ENCODE measurements at places on chromosomes 7 and 10.

DNA sequence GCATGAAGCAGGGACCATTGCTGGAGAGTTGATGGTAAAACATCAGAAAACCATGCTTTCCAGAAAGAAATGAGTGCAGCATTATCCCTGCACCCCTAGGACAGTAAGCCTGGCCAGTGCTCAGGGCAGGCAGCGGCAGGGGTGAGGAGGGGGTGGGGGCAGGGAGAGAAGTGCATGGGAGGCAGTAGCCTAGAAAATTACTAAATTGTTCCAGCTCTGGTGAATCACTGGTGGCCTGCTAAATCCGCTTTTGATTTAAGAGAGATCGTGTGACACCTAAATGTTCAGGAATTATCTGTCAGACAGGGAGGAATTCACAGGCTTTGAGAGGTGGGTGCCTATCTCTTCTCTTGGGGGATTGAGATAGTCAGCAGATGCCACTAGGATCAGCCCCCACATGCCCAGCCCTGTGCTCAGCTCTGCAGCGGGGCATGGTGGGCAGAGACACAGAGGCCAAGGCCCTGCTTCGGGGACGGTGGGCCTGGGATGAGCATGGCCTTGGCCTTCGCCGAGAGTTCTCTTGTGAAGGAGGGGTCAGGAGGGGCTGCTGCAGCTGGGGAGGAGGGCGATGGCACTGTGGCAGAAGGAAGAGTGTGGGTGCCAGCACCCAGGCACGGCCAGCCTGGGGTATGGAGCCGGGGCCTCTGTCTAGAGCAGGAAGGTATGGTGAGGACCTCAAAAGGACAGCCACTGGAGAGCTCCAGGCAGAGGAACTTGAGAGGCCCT lies 5.0 kb upstream of the AQP1 start:
- no peaks in the 10 kb centered on the region for H3K27me3 ChIP-seq
- H3K4me3 ChIP-seq = no peak overlapping the region
- H3K27ac ChIP-seq = no peak overlapping the region
- H3K4me1 ChIP-seq = no peaks in the 10 kb centered on the region
- H3K36me3 ChIP-seq = no peaks in the 10 kb centered on the region
- DNase-seq = no peak

DNA sequence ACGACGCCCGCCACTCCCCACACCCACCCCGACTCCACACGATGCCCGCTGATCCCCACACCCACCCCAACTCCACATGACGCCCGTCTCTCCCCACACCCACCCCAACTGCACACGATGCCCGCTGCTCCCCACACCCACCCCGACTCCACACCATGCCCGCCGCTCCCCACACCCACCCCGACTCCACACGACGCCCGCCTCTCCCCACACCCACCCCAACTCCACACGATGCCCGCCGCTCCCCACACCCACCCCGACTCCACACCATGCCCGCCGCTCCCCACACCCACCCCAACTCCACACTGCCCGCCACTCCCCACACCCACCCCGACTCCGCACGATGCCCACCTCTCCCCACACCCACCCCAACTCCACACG lies 317.0 kb downstream of the DNAJB6 start:
- H3K27me3 ChIP-seq = no peaks in the 10 kb centered on the region
- no peak for DNase-seq
- no peaks in the 10 kb centered on the region for H3K4me1 ChIP-seq
- H3K4me3 ChIP-seq = no peak overlapping the region
- peaks cover 13% of the 10 kb centered on the region for H3K36me3 ChIP-seq
- no peak overlapping the region for H3K27ac ChIP-seq

GRCh38 chr7:30175636-30176147 lies 40.9 kb downstream of the MTURN start:
- no peak overlapping the region for H3K27ac ChIP-seq
- no peaks in the 10 kb centered on the region for H3K27me3 ChIP-seq
- no peak for DNase-seq
- H3K4me3 ChIP-seq = no peak overlapping the region

DNA sequence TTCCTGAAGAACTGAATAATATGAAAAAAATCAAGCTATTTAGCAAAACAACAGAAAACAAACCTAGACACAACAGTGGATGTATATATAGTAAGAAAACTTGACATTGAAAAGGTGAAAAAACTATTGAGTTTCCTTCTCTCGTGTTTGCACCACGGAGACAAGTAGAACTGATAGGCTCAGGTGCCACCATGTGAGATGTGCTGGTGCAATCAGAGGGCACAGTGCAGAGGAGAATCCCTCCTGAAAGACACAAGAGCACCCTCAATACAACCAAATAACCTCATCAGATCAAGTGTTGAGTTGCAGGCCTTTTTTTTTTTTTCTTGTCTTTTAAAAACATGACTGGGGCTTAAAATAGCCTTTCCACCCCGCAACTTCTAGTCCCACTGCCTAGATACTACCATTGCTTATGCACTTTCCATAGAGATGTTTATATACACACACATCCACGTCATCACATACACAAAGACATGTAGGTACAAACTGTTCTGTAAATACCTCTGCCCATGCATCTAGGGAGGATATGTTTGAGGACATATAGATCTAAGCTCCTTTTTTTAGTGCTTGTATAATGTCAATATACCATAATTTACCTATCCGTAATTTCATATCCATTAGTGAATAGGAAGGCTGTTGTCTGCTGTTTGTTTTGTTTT lies 54.1 kb downstream of the UBE2H start:
- no peak for DNase-seq
- no peak overlapping the region for H3K4me3 ChIP-seq
- H3K36me3 ChIP-seq = peaks cover 3% of the 10 kb centered on the region

DNA sequence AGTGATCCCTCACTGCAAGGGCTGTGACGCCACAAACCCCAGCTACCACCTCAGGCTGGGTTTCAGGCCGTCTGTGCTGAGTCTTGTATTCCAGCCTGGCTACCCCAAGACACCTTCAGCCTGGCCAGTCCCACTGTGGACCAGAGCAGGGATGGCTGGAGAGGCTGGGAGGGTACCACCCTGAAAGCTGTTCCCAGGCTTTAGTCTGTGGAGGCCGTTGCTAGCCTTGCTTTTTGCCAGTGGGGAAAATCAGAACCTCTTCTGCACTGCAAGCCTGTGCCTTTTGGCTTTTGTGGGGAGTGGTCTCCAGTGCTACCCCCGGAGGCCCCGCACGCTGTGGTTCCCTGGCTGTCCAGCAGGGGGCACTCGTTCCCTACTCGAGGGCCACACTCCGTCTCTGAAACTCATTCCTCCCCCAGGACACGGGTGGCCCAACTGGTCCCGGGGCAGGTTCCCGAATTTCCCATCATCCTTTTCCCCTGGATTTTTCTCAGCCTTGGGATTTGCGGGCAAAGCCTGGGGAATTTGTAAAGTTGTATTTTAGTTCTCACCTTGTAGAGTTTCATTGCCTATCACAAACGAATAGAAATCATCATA lies 128.4 kb upstream of the BTBD16 start:
- H3K27me3 ChIP-seq = no peaks in the 10 kb centered on the region
- peaks cover 53% of the 10 kb centered on the region for H3K4me1 ChIP-seq
- no peak overlapping the region for H3K4me3 ChIP-seq

DNA sequence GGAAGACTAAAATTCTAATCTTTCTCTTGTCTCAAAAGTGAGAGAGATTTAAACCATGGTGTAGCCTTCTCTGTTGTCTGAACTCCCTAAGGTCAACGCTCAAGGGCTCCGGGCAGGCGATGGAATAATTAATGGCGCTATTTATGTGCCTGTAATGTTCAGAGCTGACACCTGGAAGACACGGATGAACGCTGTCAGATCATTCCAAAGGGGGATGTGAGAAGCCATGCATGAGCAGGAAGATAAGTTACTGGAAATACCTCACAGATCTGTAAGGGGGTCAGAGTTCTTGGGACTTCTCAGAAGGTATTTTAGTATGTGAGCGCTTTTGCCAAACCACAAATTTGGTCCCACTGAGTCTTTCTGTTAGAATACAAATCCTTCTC lies 73.3 kb upstream of the MTPN start:
- no peak overlapping the region for H3K4me3 ChIP-seq
- H3K4me1 ChIP-seq = no peaks in the 10 kb centered on the region
- no peak overlapping the region for H3K27ac ChIP-seq
- no peaks in the 10 kb centered on the region for H3K27me3 ChIP-seq

DNA sequence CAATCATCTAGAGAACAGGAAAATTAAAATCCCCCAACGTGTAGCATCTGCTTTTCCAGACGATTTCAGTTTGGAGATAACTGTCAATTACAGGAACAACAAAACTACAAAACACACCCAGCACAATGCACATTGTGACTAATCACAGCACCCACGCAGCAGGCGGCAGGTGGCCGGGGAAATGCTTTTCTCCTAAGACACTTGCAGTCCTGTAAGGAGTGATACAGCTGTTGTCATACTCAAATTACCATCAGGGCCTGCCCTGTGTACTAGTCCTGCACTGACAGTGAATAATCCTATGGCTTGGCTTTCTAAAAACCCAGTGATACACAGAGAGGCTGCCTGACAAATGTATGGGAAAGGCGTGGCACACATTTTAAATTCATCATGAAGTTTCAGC lies 37.8 kb downstream of the COBL start:
- no peak overlapping the region for H3K27ac ChIP-seq
- H3K27me3 ChIP-seq = peaks cover 14% of the 10 kb centered on the region
- no peaks in the 10 kb centered on the region for H3K36me3 ChIP-seq
- DNase-seq = no peak
- no peak overlapping the region for H3K4me3 ChIP-seq
- H3K4me1 ChIP-seq = peaks cover 18% of the 10 kb centered on the region

- H3K27me3 ChIP-seq = no peaks in the 10 kb centered on the region
- H3K36me3 ChIP-seq = peaks cover 3% of the 10 kb centered on the region
- DNase-seq = no peak
- peaks cover 44% of the 10 kb centered on the region for H3K4me1 ChIP-seq
- peak overlapping the region; percentile 91 for H3K27ac ChIP-seq
- H3K4me3 ChIP-seq = peak overlapping the region; percentile 49
Observed at GRCh38 chr10:62912086-62912485, 95.9 kb upstream of the EGR2 start.

- peaks cover 11% of the 10 kb centered on the region for H3K36me3 ChIP-seq
- H3K4me1 ChIP-seq = peaks cover 15% of the 10 kb centered on the region
- H3K27me3 ChIP-seq = no peaks in the 10 kb centered on the region
- no peak for DNase-seq
- H3K4me3 ChIP-seq = no peak overlapping the region
Observed at GRCh38 chr7:22864855-22865601, 42.4 kb upstream of the TOMM7 start.

DNA sequence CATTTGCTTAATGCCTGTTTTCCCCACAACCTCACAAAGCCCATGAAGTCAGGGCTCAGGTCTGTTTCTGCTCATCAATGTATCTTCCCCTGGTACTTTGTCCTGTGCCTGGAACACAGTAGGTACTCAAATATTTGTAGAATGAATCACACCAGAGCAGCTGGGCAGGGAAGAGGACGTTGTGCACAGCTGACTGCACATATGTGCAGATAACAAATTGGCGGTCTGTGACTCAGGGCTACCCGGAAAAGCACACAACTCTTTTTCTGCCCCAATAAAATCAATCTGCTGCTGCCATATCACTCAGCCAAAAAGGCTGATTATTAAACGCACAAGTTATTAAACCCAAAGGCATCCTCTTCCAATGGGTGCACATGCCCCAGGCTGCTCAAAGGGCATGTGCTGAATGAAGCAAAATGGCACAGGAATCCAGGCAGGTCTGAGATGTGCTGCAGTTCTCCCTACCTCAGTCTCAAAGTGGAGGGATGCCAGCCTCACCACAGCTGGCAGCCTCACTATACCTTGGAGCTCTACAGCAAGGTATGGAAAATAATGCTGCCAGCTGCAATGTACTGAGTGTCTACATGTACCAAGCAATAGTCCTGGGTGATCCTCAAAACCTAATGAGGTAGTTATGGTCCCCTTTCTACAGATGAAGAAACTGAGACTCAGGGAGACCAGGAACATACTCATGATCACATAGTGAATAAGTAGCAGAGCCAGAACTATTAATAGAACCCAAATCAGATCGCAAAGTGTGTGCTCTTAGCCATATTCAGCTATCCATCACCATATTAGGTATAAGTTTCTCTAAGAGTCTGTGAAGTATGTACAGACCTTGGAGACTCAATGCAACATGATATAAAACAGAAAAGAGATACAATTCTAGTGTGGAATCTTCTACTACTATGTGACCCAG lies 43.4 kb downstream of the SORBS1 start:
- no peaks in the 10 kb centered on the region for H3K36me3 ChIP-seq
- peaks cover 5% of the 10 kb centered on the region for H3K4me1 ChIP-seq

- H3K27me3 ChIP-seq = peaks cover 3% of the 10 kb centered on the region
- H3K36me3 ChIP-seq = no peaks in the 10 kb centered on the region
- H3K4me3 ChIP-seq = no peak overlapping the region
- no peak for DNase-seq
- peaks cover 17% of the 10 kb centered on the region for H3K4me1 ChIP-seq
Observed at GRCh38 chr7:116570306-116570705, 45.5 kb downstream of the CAV1 start.

- no peak overlapping the region for H3K4me3 ChIP-seq
- H3K27me3 ChIP-seq = peaks cover 8% of the 10 kb centered on the region
- H3K36me3 ChIP-seq = no peaks in the 10 kb centered on the region
Observed at GRCh38 chr7:156378806-156379205, 261.8 kb upstream of the RNF32 start.

DNA sequence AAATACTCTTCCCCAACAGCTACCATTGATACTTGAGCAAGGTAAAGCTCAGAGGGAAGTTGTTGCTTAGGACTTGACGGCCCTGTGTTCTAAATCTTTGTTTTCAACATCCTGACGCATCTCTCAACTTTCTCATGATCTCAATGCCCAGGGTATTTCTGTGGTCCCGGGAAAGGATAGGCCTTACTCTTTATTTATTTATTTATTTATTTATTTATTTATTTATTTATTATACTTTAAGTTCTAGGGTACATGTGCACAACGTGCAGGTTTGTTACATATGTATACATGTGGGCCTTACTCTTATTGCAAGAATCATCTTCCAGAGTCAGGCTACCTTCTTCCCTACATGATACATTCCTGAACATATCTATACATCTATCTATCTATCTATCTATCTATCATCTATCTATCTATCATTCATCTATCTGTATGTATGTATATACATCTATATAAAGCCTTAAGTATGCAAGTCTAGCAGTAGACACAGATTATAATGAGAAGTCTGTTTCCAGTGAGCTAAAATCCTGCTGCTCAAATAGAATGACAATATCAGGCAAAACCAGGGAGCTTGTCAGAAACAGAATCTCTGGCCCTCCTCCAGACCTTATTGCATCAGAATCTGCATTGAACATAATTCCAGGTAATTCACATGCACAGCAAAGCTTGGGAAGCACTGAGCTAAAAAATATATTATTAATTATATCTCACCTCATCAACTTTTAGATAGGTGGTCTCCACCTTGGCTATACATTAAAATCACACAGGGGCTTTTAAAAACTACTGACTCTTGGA lies 12.2 kb upstream of the CPA5 start:
- H3K36me3 ChIP-seq = no peaks in the 10 kb centered on the region
- no peaks in the 10 kb centered on the region for H3K27me3 ChIP-seq
- DNase-seq = no peak
- H3K4me1 ChIP-seq = peaks cover 6% of the 10 kb centered on the region
- H3K4me3 ChIP-seq = no peak overlapping the region
- no peak overlapping the region for H3K27ac ChIP-seq

All from neural crest cell (in vitro differentiated cells).